AG09309 (cell line): ENCODE measurements at places on chromosomes 6 and 20.

DNA sequence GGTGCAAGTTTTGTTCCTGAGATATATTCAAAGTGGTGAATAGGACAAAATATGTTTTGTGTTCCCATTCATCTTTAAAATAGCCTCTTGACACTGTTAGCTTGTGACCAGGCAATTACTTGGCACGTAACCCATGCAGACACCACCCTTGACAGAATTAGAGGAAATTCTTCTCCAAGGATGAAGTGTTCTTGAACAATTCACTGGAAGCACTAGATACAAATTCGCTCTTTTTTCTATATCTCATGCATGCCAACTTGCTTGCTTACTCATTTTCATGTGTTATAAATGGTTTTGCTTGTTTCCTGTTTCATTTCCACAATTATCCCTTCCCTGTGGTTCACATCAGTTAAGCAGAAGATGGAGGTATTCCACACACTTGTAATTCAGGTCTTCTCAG is 105.2 kb upstream of the MAN1A1 start:
- DNase-seq: no peak

DNA sequence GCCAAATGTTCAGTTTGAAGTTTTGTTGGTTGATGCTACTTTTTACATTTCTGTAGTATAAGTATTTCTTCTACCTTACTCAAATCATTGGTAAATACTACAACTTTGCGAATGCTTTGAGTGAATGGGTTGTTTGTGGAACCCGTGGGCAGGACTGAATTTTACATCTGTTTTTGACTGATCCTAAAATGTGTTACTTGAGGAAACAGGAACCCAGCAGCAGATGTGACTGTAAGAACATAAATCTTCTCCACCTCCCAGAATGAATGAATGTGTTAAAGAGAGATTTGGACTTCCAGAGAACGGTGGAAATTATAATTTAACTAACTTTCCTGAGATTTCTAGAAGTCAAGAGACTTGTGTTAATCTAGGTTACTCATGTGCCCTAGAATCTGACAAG is 728.5 kb upstream of the MARCKS start:
- DNase-seq: no peak

DNA sequence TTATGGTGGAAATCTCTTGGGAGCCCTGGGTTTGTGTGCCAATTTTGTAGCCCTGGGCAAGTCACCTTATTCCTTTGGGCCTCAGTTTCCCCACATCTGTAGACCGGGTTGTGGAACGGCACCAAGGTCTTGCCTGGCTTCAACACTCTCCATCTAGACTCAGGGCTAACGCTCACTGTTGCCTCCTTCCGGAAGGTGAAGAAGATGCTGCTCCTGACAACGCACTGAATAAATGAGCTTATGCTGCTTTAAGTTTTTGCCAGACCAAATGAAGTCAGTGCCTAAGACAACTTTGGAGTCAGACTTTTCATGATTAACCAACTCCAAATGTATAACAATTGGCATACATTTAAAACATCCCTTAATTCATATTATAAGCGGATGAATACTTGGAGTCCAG is 53.1 kb downstream of the PSMG4 start:
- no peak for DNase-seq

DNA sequence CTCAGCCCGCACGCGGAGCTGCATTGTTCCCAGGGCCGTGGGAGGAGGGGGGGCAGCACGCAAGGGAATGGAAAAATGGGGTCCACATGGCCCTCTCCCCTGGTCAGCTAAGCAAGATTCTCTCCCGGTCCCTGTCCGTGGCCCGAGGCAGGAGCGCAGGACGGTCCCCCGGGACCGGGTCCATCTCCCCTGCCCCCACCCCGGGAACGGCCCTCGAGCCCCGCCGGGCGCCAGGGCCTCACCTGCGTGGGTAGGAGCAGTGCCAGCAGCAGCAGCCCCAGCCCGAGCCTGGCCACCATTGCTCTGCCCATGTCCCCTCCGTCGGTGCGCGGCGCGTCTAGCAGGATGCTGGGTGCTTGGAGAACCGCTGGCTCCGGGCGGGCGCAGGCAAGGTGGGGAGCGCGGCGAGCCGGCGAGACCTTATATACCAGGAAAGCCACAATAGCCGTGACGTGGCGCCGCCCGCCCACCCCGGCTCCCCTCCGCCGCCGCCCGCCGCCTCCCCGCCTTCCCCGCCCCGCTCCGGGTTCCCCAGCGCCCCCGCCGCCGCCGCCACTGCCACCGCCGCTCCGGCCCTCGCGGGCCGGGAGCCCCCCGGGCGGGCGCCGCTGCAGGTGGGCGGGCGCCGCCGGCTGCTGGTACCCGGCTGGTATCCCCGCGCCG is at the start of gene CD24:
Gene CD24, minus strand, starts transcription at position 394 of the 663 bp plus-strand sequence. Its CDS starts 83 bp downstream, at position 311.
- no peak for DNase-seq

GRCh38 chr20:3195590-3196237 is 8.8 kb downstream of the DDRGK1 start:
- DNase-seq: no peak

- no peak for DNase-seq
Measured at GRCh38 chr20:18304618-18305017, 16.3 kb downstream of the ZNF133 start.

DNA sequence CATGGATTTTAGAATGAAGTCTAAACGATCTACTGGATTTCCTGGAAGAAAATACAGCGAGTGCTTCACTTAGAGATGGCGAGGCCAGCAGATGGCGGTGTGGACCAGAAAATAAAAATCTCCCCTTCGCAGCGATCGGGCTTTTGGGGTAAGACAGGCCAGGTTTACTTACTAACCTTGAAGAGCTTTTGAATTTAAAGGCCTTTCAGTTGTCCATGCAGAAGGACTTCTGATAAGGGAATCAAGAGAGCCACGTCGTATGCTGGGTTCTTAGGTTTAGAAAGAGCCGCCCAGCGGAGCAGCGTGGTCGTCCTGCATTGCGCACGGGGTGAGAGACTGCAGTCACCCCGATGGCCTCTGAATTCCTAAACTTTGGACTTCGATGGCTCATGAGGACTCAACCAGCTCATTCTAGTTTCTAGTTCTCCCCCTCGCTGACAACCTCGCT is 125.2 kb upstream of the RALGAPA2 start:
- peak; percentile 8 for DNase-seq

GRCh38 chr6:130269969-130270635 is 47.4 kb upstream of the SAMD3 start:
- no peak for DNase-seq

GRCh38 chr6:84560436-84561390 is 203.7 kb downstream of the TBX18 start:
- DNase-seq: no peak

DNA sequence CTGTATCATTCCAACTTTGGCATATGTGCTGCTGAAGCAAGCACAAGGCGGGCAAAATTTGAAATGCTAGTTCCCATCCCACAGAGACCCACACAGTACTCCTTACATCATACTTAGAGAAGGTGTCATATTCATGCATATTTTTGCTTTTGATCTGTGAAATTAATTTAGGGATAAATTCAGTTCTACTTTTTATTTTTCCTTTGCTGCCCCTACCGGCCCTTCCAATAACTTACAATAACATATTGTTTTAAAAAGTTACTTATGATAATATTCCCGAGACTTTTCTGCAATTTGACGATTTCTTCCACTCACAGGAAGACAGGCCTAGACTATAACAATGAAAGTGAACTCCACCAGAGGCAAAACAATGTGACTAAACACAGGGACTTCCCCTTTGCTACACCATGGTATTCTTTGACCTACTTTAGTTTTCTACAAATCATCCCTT is 35.0 kb downstream of the SESN1 start:
- no peak for DNase-seq

- DNase-seq: no peak
Measured at GRCh38 chr6:107676042-107676441, 148.1 kb downstream of the SCML4 start.

GRCh38 chr6:3340894-3341293 is 82.1 kb downstream of the PSMG4 start:
- no peak for DNase-seq

- DNase-seq: no peak
Measured at GRCh38 chr6:28922004-28922820, 1.6 kb downstream of the TRIM27 start.

GRCh38 chr6:108707328-108707976 is 140.8 kb upstream of the ARMC2 start:
- DNase-seq: no peak

DNA sequence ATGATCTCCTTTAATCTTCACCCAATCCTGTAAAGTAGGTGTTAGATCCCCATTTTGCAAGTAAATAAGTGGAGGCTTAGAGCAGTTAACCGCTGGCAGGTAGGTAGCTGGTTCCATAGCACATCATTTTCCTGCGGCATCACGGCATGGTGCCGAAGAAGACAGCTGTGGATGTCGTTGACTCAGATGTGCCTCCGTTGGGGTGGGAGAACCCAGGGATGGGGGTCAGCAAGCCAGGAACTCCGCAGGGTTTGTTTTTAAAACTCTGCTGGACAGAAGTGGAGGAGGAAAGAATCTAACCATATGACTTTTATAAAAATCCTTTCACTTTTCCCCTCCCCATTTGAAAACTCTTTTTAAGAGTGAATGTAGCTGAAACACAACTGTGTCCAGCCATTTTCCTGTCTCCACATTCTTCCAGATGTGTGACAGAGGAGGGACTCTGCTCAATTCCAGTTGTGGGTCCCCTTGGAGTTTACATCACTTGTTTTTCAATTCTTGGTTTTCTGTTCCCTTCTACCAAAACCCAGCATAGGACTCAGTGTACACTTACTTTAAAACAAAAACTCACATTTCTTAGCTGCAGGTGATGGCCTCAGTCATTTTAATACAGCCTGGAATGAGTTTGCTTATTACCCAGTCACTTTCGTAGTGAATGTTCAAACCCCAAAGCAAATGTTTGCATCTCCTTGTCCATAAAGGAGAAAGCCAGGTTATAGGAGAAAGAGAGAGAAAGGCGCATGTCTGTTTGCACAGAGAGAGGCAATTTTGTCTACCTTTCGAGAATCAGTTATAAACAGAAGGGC is 27.6 kb upstream of the PI16 start:
- no peak for DNase-seq

DNA sequence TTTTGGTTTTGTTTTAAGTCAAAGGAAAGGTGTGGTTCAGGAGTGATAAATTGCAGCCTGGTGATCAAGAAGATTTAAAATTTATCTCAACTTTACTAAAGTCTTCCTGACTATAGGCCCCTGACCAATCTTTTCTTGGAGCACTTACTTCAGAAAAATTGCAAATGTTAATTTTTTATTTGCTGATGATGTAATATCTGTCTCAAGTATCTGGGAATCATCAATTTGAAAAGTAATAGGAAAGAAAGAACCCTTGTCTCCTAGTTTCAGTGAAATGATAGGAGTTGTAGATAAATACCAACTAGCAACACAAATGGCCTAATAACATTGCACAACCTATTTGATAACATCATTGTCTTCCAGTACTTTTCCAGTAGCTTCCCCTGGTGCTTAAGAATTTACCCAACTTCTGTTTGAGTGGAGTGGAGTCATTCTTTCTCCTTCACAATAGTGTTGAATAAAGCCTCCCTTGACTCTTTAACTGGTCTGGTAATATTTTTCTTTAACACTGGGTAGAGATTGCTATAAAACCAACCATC is 648.3 kb upstream of the ADGRB3 start:
- no peak for DNase-seq

DNA sequence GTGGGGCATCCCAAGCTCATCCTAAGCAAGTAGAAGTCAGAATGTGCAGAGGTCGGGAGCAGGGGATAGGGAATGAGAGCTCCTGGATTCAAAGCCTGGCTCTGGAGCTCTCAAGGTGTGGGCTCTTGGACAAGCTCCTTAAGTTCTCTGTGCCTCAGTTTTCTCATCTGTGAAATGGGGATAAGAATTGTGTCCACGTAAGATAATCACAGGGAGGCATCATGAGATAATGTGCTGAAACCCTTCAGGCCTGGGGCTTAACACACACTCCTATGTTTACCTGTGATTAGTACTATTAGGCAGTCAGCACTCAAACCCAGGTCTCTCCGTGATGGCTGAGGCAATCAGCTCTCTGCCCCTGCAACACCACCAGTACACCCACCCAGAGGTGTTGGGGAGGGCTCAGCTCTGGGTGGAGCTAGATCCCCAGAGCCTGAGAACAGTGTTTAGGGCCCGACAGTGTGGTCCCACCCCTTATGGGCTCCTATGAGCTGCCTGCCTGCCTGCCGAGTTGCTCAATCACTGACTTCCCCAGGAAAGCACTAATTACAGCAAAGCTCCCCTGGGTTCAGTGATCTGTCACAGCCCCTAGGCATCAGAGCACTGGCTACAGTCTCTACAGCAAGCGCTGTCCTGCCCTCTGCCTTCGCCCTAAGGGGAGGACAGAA is 6.3 kb upstream of the SIRPA start:
- DNase-seq: no peak

DNA sequence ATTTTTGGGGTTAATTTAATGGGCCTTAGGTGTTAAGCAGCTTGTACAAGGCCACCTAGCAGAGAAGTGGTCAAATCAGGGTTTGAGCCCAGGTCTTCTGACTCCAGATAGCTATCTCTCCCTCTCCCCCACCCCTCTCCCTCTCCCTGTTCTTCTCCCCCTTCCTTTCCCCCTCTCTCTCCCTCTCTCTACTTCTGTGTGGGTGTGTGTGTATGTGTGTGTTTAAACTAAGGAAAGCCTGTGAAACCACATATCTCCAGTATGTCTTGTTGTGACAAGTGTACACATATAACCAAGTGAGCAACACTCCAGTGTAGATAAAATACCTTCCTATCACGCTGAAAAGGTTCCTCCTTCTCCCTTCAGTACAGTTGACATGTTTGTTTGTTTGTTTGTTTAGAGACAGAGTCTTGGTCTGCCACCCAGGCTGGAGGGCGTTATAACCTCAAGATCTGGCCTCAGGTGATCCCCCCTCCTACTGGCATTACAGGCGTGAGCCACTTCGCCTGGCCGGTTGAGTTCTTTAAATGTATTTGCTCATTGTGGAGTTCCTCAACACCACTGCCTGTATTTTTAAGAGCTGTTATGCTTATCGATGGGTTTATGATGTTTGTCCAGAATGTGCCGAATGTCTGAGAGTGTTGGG is 140.4 kb downstream of the JARID2 start:
- no peak for DNase-seq

DNA sequence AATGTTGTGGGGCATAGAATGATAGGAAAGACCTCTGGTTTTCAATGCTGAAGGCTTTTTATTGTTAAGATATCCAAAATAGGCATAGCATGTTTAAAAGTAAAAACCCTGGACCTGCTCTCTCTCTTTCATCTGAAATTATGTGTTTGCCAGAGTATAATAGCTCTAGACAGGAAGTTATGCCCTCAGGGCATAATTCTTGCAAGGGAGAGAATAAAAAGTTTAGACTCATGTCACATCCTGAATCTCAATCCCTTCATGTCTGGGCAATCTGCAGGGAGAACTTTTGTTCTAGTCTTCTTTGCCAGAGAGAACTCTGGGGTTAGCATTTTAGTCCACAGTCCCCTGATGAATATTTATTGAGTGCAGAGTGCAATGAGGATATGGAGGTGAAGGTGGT is 297.3 kb upstream of the FLRT3 start:
- no peak for DNase-seq

- DNase-seq: peak; percentile 52
Measured at GRCh38 chr6:55953335-55953734, 77.9 kb upstream of the BMP5 start.
